Activated T-helper 17 cell treated with anti-CD3 and anti-CD28 coated beads, Interleukin-2, amount 50 U/mL, for 72 hours (primary cell): ENCODE measurements at places on chromosomes 7 and 10.

GRCh38 chr10:127088908-127089307 lies 107.5 kb downstream of the INSYN2A start:
- H3K4me1 ChIP-seq: no peaks in the 10 kb centered on the region
- H3K27me3 ChIP-seq: peaks cover 4% of the 10 kb centered on the region
- no peaks in the 10 kb centered on the region for H3K36me3 ChIP-seq

DNA sequence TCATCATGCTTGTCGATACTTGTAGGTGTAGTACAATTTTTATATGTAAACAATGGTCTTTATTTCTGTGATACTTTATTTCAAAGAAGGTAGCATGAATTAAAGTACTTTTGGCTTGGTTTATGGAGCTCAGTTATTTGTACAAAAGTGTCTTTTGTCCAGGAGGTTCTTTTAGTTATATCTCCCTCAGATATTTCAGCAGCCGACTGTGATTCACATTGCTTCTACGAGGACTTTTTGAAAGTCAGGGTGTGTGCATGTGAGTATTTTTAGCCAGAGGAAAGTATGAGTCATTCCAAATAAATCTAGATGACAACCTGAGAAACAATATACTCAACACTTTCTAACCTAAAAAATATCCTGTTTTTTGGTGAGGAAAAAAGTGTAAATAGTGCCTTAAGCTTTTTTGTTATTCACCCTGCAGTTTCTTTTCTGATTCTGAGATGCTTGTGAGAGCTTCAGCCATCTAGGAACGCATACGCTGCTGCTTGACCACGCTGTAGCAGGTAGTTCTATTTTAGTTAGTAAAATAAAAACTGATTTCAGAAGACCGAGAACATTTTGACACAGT lies 595 bp upstream of the SUN1 start:
- H3K4me3 ChIP-seq: peak overlapping the region; percentile 80
- H3K27me3 ChIP-seq: no peaks in the 10 kb centered on the region
- peak; percentile 81 for ATAC-seq
- peak overlapping the region; percentile 95 for H3K27ac ChIP-seq

GRCh38 chr7:45638916-45639315 lies 64.7 kb downstream of the ADCY1 start:
- H3K27ac ChIP-seq: no peak overlapping the region
- no peak overlapping the region for H3K4me3 ChIP-seq
- H3K4me1 ChIP-seq: no peaks in the 10 kb centered on the region
- ATAC-seq: no peak

- H3K27me3 ChIP-seq: no peaks in the 10 kb centered on the region
- peaks cover 54% of the 10 kb centered on the region for H3K36me3 ChIP-seq
These were observed 6.9 kb downstream of the CHPF2 start for GRCh38 chr7:151238924-151239836.

DNA sequence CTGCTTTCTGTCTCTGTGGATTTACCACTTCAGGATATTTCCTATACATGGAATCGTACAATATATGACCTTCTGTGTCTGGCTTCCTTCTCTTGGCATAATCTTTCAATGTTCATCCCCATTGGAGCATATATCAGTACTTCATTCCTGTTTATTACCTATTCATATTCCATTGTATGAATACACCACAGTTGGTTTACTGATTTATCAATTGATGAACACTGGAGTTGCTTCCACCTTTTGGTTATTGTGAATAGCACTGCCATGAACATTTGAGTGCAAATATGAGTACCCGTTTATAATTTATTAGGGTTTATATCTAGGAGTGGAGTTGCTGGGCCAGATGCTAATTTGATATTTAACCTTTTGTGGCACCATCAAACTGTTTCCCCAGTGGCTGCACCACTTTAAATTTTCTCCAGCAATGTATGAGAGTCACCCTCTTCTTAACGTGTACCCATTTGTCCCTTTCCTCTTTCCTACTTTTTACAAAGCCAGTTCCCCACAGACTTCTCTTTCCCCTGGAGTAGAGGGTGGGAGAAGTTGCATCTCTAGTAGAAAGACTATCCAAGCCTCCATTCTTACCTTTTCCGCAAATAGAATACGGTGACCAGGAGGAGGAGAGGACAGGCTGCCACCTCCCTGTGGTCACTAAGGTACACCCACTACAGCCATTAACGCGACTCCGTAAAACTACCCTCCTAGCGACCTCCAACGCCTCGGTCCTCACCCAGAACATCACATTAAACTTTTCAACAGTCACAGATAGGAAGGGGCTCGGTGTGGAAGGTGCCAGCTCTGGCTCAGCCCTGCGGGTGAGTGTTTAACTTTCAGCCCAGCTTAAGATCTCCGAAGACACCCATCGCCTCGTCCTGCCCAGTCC lies 25.6 kb downstream of the SCD start:
- H3K27me3 ChIP-seq: no peaks in the 10 kb centered on the region
- no peak overlapping the region for H3K27ac ChIP-seq
- H3K36me3 ChIP-seq: peaks cover 4% of the 10 kb centered on the region
- ATAC-seq: no peak
- H3K4me1 ChIP-seq: peaks cover 13% of the 10 kb centered on the region
